CD4-positive, alpha-beta T cell treated with Interleukin-15 for 4 hours (primary cell): ENCODE measurements at places on chromosomes 7 and 10.

GRCh38 chr10:97659589-97659988 is 19.1 kb downstream of the PI4K2A start:
- DNase-seq, result no peak

- no peak for DNase-seq
Observed at GRCh38 chr7:112097524-112097923, 108.7 kb downstream of the DOCK4 start.

GRCh38 chr7:131897790-131898165 is 341.4 kb upstream of the PODXL start:
- no peak for DNase-seq

GRCh38 chr7:133478591-133479135 is 225.8 kb downstream of the EXOC4 start:
- no peak for DNase-seq

- DNase-seq, result no peak
Observed at GRCh38 chr10:75429159-75429827, 2.1 kb upstream of the LRMDA start.

DNA sequence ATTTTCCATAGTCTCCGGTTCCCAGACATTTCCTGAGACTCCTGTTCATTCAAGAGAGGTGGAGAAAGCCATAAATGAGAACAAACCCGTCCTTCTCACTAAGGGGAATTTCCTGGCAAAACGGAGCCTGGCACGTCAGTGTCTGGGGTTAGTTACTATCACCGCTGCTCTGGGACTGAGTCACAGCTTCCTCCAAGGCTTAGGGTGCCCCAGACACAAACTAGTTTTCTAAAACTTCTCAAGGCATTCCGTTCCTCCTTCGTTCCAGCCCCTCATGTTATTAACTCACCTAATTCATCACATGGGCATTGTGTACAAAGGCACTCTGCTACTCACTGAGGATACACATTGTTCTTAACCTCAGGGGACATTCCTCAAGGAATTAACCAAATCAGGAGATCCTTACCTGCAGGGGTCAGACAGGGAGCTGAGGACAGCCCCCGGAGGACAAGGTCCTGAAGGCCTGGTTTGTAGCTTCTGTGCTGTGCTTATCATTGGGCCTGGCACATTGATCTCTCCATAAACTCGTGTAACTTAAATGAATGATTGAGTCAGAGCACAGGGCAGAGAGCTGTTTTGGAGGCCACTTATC is 103.0 kb upstream of the KLF6 start:
- DNase-seq, result peak; percentile 85

- DNase-seq, result no peak
Observed at GRCh38 chr7:73718438-73718881, 1.0 kb downstream of the STX1A start.

DNA sequence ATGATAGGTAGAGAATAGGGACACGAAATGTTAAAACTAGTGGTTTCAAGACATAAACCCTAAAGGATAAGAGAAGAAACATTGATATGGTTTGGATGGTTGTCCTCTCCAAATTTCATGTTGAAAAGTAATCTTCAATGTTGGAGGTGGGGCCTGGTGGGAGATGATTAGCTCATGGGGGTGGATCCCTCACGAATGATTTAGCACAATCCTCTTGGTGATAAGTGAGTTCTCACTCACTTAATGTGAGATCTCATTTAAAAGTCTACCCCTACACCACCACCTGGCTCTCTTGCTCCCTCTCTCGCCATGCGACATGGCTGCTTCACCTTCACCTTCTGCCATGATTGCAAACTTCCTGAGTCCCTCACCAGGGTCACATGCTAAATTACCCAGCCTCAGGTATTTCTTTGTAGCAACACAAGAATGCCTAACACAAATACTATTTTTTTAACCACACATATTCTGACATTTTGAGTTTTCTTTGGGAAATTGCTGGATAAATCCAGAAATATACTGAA is 242.4 kb upstream of the PHF14 start:
- DNase-seq, result no peak

DNA sequence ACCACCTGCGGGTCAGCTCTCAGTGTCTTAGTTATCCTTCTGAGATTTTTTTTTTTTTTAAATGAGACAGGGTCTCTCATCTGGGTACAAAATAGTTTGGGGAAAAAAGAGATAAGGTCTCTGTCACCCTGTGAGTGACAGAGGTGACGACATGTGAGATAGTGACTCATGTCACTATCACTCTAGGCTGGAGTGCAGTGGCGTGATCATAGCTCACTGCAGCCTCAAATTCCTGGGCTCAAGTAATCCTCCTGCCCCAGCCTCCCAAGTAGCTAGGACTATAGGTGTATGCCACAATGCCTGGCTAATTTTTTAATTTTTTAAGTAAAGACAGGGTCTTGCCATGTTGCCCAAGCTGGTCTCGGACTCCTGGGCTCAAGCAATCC is 10.4 kb downstream of the BLVRA start:
- DNase-seq, result no peak

- no peak for DNase-seq
Observed at GRCh38 chr7:155918720-155919390, 106.6 kb upstream of the SHH start.

DNA sequence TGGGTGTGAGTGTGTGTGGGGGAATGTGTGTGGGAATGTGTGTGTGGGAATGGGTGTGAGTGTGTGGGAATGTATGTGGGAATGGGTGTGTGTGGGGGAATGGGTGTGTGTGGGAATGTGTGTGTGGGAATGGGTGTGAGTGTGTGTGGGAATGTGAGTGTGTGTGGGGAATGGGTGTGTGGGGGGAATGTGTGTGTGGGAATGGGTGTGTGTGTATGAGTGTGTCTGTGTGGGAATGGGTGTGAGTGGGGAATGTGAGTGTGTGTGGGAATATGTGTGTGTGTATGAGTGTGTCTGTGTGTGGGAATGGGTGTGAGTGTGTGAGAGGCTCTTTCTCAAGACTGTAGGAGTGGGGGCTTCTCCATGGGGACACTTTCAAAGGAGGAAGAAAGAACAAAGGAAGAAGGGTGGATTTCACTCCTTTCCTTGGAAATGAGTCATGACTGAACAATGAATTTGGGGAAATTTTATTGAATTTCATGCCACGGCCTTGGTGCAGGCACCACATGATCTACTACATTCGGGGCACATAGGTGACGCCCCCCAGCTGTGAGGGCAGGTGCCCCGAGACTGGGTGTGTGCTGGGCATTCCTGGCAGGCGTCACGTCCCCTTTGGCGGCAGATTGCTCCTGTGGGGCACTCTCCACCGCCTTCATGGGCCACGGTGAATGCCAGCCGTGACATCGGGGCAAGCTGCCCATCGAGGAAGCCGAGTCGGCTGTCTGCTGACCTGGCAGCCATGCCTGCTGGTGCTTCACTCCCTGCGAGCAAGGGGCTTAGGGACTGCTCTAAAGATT is 88.8 kb upstream of the INSIG1 start:
- no peak for DNase-seq

DNA sequence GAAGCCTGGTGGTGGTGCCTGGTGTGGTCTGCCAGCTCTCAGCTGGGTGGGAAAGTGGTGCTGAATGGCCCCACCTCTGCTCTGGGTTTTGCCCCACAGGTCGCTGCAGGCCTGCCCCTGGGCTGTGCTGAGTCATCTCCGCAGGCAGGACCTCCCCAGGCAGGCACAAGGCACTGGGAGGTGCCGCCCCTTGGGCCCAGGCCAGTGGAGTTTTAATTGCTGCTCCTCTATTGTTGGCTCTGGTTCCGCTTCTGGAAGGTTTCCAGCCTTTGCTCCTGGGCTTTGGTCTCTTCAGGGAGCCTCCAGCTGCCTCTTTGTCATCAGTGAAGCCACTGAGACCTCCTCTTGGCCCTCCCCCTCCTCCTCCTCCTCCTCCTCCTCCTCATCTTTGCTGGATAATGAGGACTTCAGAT is 180.3 kb upstream of the GRB10 start:
- no peak for DNase-seq

DNA sequence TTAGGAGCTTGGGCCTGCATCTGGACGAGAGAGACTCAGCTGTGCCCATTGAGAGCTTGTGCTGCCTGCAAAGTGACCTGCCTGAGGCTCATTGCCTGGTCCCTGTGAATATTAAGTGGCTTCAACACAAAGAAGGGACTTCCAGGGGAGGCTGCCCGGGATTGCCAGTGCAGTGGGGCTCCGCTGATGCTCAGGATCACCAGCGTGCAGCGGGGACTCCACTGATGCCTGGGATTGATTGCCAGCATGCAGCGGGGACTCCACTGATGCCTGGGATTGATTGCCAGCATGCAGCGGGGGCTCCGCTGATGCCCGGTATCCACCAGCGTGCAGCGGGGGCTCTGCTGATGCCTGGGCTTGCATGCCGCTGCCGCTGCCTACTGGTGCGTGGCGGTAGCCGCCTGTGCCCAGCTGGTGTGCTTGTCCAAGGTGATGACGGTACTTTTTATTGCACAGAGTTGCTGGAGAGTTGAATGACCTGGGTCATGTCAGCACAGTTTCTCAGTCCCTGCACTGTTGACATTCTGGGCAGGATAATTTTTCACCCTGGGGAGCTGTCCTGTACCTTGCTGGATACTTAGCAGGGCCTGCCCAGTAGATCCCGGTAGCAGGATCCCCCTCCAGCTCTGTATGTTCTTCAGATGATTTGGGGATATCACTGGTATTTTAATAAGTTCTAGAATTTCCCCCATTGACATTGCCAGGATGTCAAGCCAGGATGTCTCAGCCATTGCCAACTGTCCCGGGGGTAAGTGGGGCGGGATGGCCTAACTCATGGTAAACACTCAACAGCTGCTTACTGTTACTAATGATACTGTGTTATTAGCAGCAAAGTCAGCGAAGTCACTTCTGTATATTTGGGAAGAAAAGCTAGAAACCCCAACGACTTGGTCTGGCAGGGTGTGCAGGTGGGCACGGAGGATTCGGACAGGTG is 13.0 kb downstream of the DOCK1 start:
- DNase-seq, result no peak

DNA sequence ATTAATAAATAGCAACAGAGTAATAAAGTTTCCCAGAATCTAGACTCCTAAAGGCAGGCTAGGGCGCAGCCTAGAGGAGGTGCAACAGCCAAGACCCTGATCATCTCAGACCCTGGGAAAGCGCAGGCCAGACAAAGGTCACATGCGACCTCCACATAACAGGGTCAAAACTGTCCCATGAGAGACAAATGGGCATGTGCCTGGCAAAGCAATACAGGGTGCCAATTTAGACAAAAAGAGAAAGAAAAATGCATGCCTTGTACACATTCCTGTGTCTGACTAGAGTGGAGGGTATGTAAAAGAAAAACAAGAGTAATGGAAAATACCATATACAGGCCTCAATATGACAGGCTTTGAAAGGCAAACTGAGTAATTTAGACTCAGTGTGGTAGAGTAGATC is 22.2 kb downstream of the MPP7 start:
- DNase-seq, result no peak

- DNase-seq, result no peak
Observed at GRCh38 chr7:85508642-85509410, 322.0 kb upstream of the SEMA3D start.

DNA sequence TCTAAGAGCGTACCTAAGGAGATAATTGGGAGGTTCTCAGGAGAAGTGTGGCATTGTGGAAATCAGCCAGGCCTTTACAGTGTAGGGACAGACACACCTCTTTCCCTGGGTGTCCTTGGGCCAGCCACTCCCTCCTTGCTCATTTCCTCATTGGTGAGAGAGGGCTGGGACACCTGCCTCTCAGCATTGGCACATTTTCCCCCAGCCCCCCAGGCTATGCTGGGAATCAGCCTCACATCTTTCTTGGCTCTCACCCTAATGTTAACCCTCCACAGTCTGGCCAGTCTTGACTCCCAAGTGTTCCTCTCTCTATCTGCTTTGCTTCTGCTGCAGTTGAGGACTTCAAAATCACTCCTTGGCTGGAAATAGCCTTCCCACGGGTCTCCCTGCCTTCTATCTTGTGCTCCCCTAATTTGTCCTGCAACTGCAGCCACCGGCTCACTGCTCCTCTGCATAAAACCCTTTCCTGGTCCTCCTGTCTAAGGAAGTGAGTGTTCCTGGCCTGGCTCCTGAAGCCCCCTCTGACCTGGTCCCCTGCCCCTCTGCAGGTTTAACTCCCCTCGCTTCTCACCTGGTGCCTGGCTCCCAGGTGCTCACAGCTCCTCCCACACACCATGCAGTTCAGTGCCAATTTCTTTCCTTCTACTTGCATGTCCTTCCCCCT is 15.8 kb downstream of the TBXAS1 start:
- no peak for DNase-seq

- no peak for DNase-seq
Observed at GRCh38 chr10:4345877-4346646, 479.9 kb upstream of the AKR1E2 start.

GRCh38 chr10:45593938-45594275 is 78.7 kb downstream of the ZFAND4 start:
- DNase-seq, result no peak

DNA sequence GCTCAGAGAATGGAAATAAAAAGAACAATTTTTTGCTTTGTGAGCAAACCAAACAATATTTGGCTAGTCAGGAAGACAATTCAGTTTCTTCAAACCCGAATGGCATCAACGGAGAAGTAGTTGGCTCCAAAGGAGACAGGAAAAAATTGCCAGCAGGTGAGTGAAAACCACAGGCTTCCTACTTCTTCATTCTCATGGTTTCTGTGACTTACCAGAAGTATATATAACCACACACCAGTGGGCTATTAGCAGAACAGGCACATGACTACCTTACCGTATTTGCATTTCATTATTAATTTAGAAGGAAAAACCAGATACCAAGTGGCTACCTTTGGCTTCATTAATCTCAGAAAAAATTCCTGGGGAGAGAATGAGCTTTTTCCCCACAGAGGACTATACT is 8.8 kb downstream of the TDRD1 start:
- no peak for DNase-seq
